Activated T-cell treated with anti-CD3 and anti-CD28 coated beads, Interleukin-2, amount 50 U/mL, for 48 hours (primary cell): ENCODE measurements at places on chromosomes 6 and 20.

DNA sequence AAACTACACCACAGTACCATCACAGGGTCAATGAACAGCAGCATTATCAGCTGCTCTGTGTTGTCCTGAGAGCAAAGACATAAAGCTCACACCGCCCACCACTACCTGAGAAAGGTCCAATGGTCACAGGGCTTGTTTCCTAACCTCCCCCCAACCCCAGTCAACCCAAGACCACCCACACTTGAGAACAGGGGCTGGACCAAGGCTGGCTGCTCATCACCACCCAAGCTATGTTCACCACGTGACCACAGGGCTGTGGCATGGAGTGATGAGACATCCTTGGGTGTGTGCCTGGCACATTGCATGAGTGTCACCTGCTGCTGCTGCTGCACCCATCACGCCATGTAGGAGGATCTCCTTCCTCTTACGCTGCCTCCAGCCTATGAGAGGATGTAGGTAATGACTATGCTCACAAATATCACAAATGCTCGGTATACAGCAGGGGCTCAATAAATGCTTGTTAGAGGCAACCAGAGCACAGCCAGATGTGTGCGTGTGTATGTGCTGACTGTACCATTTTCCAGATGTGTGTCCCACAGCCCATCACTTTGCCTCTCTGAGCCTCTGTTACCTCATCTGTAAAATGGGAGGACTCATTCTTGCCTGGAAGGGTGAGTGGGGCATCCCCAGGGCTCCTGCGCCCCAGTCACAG lies 23.3 kb upstream of the SIRPA start:
- peak; percentile 39 for DNase-seq

GRCh38 chr6:41694815-41695526 lies 40.4 kb downstream of the TFEB start:
- no peak for DNase-seq

DNA sequence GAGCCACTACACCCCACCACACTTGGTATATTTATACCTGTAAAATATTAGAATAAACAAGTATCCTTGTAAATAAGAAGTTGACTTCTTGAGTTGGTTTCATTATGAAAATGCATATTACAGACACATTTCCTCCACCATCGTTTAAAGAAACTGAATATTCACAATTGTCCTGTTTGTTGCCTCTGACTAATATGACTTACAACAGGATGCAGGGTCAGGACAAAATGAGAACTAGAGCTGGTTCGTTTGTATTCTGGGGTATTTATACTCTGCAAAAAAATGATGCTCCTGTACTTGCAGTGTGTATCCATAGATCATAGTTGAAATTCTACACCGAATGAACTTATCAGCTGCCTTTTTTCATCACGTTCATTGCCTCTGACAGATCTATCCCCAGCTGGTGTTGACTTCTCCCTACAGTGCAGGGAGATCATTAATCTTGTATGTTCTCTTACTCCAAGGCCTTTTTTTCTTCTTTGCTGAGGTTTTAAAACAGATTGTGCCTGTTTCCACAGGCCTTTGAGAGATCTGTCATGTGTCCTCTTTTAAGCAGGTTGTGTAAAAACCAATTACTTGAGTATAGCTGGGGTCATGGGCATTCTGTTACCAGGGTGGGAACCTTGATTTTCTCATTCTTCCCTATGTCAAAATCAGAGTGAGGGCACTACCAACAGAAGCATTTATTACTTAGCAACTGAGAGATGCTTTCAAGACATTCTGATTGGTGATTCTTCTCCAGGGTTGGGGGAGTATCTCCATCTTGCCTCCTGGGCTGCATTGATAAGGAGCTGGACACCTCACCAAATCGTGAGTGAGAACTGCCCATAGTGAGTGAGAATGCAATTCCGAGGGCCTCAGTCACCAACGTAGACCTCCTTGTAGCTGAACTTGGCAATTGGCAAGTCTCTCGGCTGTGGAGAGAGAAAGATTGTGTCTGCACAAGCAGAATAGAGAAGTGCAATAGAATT lies 78.8 kb upstream of the CD83 start:
- DNase-seq: no peak

DNA sequence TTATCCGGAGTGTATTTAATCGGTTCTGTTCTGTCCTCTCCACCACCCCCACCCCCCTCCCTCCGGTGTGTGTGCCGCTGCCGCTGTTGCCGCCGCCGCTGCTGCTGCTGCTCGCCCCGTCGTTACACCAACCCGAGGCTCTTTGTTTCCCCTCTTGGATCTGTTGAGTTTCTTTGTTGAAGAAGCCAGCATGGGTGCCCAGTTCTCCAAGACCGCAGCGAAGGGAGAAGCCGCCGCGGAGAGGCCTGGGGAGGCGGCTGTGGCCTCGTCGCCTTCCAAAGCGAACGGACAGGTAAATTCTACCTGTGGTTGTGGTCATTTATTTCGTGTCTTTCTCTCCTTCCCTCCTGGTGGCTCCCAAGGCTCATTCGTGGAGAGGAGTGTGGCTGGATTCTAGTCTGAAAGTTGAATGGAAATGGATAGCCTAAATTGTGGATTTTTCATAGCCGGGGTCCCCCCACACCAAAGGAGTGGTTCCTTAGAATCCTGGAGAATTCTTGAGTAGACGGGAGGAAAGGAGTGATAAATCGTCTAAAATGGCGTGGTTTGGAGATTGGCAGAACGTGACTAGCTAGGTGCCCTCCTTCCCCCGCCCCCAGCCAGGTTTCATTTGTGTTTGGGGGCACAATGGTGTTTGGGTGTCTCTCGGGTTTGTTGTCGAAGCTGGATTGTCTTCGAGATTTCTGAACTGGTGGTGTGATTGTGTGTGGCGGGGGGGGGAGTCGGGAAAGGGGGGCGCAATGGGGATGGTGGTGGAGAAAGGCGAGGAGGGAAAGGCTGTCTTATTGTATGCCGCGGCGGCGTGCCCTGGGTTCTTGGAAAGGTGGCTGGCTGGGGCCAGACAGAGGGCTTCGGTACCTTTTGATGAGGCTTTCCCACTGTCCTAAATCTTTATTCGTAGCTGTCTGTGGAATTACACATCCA lies 673 bp downstream of the MARCKS start:
- DNase-seq: peak; percentile 23

DNA sequence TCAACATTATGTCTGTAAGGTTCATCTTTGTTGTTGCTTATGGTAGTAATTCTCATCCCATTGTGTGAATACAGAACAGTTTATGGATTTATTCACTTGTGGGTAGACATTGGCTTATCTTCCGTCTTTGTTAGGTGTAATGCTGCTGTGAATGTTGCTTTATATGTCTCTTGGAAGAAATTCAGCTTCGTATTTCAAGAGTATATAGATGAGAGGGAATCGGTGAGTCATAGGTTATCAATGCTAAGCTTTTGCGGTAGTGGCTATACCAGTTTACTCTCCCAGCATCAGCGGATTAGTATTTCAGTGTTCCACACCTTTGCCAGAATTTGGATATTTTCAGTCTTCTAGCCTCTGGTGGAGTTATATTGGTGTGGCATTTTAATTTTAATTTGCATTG lies 77.8 kb downstream of the ZFAND3 start:
- DNase-seq: no peak

DNA sequence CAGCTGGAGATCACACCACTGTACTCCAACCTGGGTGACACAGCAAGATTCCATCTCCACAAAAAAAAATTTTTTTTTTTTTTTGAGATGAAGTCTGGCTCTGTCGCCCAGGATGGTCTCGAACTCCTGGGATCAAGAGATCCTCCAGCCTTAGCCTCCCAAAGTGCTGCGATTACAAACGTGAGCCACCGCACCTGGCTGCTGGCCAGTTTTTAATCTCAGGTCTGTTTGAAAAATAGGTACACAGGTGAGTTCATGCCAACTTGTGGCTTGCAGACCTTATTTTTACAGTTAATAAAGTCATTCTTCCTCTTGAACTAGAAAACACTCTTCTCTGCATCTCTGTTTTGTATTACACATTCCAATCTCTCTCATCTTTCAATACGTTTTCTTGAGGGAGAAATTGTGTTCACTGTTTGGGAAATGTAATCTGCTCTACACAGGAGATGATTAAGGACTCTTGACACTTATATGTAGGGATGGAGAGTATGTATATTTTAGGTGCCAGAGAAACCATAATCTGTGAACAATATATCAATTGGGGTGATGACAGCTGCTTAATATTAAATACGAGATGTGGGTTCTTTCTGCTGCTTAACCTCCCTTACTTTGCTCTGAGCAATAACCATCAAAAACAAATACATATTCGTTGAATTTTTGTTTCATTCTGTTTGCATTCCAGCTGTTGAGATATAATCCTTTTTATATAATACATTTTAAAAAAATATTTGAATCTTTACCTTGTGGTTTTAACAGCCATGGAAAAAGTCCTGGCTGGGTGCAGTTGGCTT lies 17.7 kb upstream of the RIPOR3 start:
- DNase-seq: no peak

DNA sequence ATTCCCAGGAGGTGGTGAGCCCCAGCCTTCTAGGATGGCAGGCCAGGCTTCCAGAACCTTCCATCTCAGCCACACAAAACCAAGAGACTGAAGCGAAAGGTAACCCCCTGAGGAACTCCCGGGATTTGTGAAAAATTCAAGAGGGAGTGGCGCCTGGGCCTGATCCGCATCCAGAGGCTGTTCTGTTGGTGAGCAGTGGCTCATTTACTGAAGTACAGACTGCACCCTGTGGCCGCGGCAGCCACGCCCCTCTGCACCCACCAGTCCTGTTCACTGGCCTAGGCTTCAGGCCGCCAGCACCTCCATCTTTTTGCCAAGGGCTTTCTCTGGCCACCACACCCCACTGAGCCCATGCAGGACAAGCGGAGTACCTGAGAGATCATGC lies 79.1 kb upstream of the PTPN1 start:
- DNase-seq: no peak

DNA sequence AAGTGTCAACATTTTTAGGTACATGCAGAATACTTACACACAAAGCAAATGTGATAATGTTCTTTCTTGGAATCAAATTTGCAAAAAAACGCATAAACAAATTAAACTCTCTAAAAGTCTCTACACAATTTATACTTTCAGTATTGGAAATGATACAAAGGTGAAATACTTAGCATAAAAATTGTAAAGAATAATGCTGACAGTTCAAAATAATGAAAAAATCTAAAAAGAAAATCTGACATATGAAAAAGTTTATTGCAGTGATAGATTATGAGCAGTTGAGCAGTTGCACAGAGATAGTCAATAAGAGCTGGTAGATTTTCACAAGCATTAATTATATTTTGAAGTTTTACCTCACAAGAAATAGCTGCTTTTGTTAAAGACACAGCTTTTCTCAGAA lies 1176.4 kb upstream of the EYS start:
- no peak for DNase-seq

GRCh38 chr6:101195588-101195987 lies 197.9 kb upstream of the GRIK2 start:
- no peak for DNase-seq

- no peak for DNase-seq
These were observed 69.9 kb upstream of the PDE10A start for GRCh38 chr6:165732696-165733488.

DNA sequence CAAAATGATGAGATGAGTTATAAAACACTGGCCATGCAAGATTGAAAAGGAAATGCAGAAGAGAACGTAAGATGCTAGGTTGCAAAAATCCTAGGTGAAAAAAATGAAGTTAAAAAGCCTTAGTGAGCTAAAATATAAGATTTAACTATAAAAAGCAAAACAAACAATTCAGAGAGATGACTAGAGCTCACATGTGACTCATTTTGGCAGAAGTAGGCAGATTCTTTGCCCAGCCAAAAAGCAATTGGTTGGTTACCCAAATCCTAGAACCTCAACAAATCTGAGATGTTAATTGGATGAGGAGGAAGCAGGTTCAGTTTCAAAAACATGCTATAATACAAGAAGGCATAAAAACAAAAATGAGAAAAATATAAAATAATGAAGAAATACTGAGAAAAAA lies 249.1 kb downstream of the OGFRL1 start:
- no peak for DNase-seq

GRCh38 chr6:123830120-123830519 lies 26.5 kb downstream of the NKAIN2 start:
- DNase-seq: no peak

DNA sequence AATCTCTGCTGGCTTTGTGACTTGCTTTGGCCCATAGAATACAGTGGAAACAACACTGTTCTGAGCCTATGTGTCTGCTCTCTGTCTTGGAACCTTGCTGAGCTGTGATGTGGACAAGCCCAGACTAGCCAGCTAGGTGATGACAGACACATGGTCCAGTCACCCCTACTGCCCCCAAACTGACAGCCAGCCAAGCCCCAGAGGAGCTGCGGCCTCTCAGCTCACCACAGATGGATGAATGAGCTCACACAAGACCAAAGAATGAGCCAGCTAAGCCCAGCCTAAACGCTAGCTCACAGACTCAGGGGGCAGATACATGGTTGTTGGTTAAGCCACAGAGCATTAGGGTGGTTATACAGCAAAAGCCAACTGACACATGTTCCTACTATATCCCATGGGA lies 4.1 kb downstream of the AARS2 start:
- DNase-seq: no peak

DNA sequence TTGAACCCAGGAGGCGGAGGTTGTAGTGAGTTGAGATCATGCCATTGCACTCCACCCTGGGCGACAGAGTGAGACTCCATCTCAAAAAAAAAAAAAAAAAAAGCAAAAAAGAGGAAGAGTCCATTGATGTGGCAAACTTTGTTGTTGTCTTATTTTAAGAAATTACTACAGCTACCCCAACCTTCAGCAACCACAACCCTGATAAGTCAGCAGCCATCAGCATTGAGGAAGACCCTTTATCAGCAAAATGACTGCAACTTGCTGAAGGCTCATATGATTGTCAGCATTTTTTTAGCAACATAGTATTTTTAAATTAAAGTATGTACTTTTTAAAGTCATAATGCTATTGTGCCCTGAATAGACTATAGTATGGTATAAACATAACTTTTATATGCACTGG lies 48.8 kb downstream of the ZFP64 start:
- no peak for DNase-seq

- no peak for DNase-seq
These were observed 161.4 kb upstream of the CST7 start for GRCh38 chr20:24787621-24788020.

GRCh38 chr6:142222022-142222421 lies 75.0 kb downstream of the VTA1 start:
- DNase-seq: no peak

DNA sequence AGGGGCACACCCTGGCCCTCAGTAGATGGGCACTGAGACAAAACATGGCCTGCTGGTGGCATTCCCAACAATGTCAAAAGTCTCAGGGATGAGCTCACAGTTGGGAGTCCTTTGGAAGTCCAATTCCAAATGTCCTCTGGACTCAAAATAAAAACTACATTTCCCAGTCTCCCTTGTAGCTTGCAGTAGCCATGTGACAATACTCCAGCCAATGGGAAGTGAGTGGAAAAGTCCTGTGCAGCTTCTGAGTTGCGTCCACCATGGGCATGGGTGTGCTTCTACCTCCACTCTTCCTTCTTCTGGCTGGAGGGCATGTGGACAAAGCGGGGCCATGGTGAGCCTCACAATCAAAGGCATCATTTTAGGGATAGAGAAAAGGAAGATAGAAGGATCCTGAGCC lies 5.8 kb upstream of the ADAM33 start:
- no peak for DNase-seq

DNA sequence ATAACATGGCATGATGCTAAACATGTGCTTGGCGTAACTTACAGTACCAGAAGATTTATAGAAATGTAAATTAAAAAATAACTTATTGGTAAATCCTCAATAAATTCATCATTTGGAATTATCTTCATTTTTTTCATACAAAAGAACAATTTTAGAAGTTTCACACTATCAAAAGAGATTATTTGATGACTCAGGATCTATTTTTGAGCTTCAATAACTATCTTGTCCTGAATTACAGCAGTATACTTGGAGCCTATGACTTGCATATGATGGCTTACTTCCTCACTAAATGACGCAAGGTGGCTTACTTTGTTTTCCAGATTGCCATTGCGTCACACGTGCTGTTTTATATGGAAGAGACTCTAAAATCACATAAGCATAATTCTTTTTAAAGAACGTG lies 49.2 kb downstream of the KHDRBS2 start:
- DNase-seq: no peak
